ENCODE measurements at places on chromosomes 3 and 15.

GRCh38 chr3:22364851-22365250, 613.8 kb upstream of the ZNF385D start:
- DNase-seq, result no peak

DNA sequence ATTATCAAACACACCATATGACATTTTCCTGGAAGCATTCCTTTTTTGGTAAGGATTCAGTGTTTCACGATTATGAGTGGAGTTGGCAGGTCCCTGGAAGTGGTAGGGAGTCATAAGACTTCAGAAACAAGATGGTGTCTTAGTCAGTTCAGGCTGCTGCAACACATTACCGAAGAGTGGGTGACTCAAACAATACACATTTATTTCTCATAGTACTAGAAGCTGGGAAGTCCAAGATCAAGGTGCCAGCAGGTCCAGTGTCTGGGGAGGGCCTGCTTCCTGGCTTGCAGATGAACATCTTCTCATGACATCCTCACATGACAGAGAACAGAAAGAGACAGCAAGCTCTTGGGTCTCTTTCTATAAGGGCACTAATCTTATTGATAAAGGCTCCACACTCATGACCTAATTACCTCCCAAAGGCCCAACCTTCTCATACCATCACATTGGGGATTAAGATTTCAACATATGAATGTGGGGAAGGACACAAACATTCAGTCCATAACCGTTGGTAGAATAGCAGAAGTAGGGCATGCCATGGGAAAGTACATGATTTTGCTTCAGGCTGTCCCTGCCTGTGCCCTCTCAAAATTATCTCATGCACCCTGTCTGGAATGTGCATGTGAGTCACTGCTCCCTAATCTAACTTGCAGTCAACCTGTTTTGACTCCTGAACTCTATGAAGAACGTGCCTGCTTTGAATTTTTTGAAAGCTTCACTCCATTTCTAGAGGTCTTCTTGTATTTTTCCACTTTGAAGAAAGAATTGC, 72.5 kb downstream of the GTPBP8 start:
- DNase-seq, result no peak

GRCh38 chr3:80159990-80160506, 392.2 kb upstream of the ROBO1 start:
- no peak for DNase-seq

GRCh38 chr15:26771578-26772153, 1.2 kb downstream of the GABRB3 start:
- DNase-seq, result no peak

DNA sequence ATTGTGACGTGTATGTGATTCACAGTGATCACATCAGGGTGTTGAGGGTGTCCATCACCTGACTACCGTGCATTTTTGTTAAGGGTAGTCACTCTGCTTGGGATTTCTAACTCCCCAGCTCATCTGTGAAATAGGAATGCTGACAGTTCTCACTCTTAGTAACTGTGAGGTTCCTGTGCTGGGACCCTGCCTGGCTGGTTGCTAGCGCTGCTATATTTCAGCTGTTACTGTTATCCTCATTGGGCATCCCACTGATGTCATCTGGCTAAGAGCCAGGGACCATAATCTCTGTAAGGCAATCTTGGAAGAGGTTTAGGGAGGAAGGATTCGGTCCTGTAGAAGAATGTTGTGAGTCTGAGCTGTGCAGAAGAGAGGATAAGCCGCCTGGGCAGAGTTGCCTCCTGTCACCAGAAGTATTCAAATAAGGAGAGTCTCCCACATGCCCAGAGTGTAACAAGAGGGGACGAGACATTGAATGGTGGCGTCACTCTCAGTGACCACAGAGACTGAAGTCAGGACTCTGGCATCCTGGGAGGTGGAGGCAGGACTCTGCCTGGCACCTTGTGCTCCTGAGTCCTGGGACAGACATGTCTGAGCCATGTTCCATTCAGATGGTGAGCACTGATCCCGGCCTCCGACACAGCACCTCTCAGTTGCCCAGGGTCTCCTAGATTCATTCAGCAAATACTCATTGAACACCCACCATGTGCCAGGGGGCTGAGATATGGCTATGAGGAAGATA, 52.2 kb downstream of the FBLN2 start:
- DNase-seq, result no peak

GRCh38 chr3:72006631-72007556, 221.9 kb upstream of the PROK2 start:
- no peak for DNase-seq

DNA sequence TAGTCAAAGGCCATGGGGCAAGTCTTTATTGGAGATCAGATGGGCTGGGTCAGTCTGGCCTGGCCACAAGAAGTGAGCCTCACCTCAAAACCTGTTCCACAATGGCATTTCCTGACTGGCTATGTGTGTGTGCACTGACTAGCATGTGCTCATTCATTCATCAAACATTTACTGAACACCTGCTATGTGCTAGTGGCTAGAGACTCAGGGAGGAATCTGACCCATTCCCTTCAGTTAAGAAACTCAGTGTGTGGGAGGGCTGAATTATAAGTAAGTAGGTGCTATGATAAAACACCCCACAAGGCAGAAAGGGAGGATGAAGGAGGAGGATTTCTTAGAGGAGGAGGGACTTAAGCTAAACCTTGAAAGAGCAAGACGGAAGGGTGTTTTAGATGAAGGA, 5.4 kb upstream of the CGNL1 start:
- DNase-seq, result no peak

DNA sequence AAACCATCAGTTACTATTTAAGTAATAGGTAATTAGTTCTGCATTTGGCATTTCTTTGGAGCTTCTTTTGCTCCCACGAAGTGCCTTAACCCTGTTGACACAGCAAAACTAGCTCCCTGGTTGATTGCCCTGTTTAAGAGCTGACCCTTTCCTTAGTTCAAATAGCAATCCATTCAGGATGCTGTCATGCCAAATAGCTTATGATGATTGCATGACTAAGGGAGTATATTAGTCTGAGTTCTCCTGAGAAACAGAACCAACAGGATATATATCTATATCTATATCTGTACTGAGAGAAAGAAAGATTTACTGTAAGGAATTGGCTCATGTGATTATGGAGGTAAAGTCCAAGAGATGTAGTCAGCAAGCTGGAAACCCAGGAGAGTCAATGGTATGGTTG, 50.3 kb upstream of the SPRED1 start:
- DNase-seq, result no peak

- DNase-seq, result no peak
Measured at GRCh38 chr3:97817965-97818364, 3.8 kb upstream of the CRYBG3 start.

GRCh38 chr3:101011136-101011535, 17.9 kb upstream of the ABI3BP start:
- DNase-seq, result no peak

GRCh38 chr3:135081856-135082434, 286.9 kb downstream of the EPHB1 start:
- DNase-seq, result no peak

DNA sequence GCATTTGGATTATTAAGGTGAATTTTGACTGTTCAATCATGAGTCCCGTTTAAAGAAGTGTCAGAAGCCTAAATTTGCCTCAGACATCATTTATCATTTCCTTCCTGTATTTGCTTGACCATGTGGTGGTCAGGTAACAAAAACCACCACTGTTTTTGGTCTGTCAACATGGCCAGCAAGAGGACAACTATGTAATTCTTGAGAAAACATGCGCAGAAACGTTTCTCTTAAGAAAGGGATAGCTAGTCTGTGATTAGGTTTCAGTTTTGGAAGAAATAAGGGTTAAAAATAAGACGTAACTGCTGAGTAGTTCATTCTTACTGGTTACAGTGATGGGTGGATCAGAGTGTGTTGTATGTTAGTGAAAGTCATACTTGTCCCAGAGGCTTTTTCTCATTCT, 204.5 kb downstream of the AKAP13 start:
- peak; percentile 15 for DNase-seq

All from central memory CD4-positive, alpha-beta T cell (primary cell).